ENCODE measurements at places on chromosomes 12 and 14.

- DNase-seq = no peak
Observed at GRCh38 chr14:34692898-34693227, 21.5 kb downstream of the CFL2 start.

- no peak for DNase-seq
Observed at GRCh38 chr14:64725261-64725815, 21.1 kb downstream of the PLEKHG3 start.

GRCh38 chr14:25009891-25010290, 40.1 kb downstream of the STXBP6 start:
- DNase-seq = no peak

- no peak for DNase-seq
Observed at GRCh38 chr14:23483236-23483854, 13.8 kb downstream of the NGDN start.

DNA sequence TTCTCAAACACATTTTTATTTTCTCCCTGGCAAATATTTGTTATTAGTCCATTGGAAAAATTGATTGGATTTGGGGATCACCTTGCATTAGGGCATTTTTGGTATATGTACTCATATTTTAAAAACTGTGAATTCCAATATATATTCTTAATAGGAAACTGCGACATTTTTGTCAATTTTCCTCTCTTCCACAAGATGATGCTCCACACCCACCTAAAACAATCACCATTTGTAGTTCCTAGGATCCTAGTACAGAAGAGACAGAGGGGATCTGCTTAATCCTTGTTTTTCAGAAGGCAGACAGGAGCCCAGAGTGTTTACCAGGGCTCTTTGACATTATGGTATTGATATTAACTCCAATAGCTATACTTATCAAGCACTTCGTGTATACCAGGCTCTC, 22.8 kb upstream of the OASL start:
- no peak for DNase-seq

DNA sequence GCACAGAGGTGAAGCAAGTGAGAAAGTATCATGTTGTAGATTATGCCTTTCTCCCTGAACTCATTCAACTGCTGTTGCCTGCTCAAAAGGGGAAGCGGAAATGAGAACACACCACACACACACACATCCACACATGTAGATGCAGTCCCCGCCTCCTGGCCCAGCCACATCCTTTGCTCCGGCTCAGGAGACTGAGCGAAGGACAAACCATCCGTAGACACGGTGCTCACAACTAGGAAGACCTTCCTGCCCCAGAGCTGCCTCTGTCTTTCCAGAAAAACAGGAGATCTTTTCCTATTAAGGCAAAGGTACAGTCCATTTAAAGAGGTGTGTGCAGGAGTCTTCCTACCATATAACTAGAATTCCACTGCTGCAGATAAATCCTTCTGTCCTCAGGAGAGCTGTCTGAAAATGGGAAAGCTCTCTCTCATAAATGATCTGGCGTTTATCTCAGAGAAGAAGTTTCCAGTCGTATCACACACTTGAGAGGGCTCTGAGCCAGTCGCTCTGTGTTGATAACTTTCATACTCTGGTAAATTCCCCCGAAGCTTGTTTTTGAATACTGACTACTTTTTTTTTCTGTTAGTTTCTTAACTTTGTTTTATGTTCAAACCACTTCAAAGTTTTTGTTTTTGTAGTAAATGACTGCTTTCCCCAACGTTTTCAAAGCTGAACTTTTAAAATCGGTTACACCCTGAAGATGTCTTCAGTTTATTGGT, at the start of gene TESPA1:
Gene TESPA1 (minus strand): TSS at position 105 of the 719 bp plus-strand sequence. CDS start 10,200 bp downstream, outside the sequence.
- DNase-seq = no peak

DNA sequence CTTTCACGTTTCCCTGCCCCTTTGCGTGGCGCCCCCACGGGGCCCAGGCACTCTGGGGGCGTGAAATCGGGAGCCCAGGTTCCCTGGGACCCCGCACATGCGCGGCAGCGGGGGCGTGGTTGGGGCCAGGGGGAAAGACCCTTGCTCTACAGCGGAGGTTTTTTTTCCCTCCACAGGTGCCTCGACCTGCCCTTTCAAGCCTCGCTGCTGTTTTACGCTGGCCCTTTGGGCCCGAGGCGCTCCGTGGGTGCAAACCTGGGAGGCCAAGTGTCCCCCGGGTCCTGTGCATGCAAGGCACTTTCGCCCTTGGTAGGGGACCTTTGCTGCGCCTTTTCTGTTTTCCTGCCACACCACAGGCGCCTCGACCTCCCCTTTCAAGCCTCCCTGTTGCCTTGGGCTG, 329.8 kb downstream of the ALG10 start:
- DNase-seq = no peak

GRCh38 chr12:114073076-114073475, 107.0 kb upstream of the RBM19 start:
- no peak for DNase-seq

GRCh38 chr12:41051954-41052353, 136.2 kb upstream of the PDZRN4 start:
- DNase-seq = no peak
